Psoas muscle (tissue), 8 donors: ENCODE measurements at places on chromosomes 5 and 9. TPM values are rescaled to one million over a fixed set of nuclear protein-coding genes. Genes with fewer than 3 reads are reported as not detected.

Gene ALDH1A1
- 57.0 TPM for total RNA-seq

Gene CEL
- total RNA-seq = 0.42 TPM

Gene CTNNAL1
- total RNA-seq = 27.2 TPM

Gene INSL4
- total RNA-seq = not detected

Gene RNF208
- total RNA-seq = 7.1 TPM

Gene NOTCH1
- 8.7 TPM for total RNA-seq

Gene CENPK
- 0.40 TPM for total RNA-seq

Gene TLX3
- not detected for total RNA-seq

Gene CYSRT1
- total RNA-seq = 0.77 TPM

Gene DHFR
- total RNA-seq = 11.0 TPM

DNA sequence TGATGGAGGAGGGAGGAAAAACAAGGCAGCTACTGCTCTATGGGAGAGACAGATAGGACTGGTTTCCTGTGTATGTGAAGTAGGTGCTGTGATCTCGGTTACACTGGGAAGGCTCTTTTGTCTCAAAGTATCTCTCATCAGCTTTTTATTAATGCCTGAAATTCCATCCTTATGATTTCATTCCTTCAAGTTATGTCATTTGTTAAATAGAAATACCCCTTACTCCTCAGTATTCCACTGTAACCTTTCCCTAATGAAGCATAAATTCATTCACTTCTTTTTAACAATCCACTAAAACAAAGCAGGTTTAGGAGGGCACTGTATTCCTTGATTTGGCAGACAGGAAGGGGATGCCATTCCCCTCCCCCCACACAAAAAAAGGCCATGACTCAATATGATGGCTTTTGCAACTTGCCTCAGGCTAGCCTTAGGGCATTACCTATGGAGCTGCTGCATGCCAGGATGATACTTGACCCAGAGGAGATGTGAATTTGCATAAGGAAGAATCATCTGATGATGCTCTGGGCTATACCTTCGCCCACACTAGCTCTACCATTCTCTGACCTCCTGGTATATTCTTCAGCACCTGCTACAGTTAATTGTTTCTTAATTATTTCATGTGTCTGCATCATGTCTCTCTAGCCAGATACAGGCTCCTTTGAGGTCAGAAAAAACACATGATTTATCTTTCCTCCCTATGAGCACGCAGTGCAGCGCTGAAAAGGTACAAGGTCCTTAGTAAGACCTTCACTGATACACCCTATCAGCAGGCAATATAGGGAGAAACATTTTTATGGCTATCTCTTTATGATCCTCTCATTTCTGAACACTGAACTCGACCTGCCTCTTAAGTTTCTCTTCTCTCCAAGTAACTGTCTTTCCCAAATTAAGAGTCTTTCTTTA is 26.3 kb downstream of the NR3C1 start:
- no peak for DNase-seq

DNA sequence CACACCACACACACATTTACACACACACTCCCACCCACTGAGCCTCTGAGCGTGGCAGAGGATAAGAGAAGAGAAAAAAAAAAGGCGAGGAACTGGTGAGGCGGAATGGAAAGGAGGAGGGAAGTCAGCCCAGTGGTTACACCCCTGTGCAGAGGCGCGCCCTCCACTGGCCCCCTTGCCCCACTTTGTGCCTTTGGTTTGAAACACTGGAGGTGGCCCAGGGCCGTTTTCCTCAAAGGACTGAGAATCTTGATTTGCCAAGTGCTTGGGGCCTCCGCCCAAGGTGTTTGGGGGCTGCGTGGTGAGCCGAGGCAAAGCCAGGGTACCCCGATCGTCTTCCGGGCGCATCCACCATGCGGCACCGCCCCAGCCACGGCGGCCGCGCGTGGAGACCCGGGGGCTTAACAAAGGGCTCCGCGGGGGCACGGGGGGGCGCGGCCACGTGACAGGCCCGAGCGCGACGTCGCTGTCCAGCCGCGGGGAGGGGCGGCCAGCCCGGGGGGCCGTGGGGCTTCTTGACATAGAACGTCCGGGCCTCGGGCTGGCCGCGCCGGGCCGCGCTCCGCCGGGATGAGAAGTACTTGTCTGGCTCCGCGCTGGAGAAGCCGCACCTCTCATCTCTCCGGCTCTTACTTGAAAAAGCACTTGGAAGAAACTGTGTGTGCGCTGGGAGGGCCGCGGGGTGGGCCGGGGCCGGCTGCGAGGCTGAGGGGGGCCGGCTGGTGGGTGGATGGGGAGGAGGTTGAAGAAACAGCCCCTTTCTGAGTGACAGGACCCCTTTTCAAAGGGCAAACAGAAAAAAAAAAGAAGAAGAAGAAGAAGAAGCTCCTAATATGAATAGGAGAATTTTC is 21.0 kb downstream of the NR2F1 start:
- DNase-seq = peak; percentile 53

- DNase-seq = no peak
These were observed 207.2 kb upstream of the DAPK1 start for GRCh38 chr9:87290241-87291052.

- no peak for DNase-seq
These were observed 18.3 kb downstream of the BTNL9 start for GRCh38 chr5:181058321-181058720.

GRCh38 chr9:128494108-128494745 is 10.3 kb upstream of the GLE1 start:
- peak; percentile 68 for DNase-seq

DNA sequence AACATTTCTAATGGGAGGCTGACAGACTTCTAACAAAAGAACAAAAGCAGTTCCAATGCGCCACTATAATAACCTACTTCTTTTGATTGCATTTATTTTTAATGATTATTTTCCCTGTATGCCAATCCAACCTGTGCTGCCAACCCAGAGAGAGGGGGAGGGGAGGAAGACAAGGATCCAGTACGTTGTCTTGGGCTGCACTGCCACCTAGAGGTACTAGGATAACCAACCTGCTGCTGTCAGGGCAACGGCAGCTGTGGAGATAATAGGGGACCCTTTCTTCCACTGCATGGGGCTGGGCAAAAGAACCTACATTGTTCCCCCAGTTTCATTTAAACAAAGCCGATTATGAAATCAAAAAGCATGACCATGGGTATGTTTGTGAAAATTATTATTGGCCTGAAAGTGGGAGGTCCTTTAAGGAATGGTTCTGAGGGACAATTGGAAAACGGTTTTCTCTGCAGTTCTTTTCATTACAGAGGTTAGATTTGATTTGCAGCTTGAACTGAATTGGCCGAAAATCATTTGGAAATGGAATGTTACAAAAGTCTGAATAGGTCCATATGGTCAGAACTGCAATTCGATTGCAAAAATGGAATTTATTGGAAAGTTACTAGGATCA is 101.3 kb downstream of the RASEF start:
- DNase-seq = peak; percentile 31

GRCh38 chr9:132350861-132351315 is 3.9 kb downstream of the SETX start:
- no peak for DNase-seq

DNA sequence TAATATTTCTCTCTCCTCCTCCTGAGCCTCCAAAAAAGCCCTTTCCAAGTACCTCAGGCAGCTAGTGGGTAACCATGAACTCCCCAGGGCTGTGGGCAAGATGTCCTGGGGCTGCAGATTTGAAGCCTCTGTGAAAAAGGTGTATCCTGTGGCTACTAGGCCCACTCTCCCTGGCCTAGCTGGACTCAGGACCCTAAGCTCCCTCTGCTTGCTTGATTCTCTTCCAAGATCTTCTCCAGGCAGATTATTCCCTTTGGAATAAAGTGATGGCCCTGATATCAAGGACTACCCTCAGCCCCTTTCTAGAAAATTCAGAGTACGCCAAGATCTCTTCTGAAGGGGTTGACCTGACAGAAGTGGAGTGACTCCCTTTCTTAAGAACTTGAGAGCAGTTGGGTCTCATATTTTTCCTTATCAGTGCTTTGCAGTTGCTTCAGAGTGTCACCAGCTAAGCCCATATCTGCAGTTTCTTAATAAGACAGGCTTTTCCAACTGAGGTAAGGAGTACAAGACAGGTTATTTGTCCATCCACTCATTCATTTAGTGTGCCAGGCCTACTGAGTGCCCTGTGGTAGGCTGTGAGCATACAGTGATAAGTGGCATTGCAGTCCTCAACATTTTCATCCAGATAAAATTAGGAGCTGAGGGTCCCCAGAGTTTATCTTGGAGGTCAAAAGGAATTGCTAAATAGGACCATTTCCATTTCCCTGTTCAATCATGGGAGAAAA is 42.5 kb downstream of the CYSTM1 start:
- no peak for DNase-seq

- no peak for DNase-seq
These were observed 438.5 kb upstream of the RGMB start for GRCh38 chr5:98334946-98335345.

DNA sequence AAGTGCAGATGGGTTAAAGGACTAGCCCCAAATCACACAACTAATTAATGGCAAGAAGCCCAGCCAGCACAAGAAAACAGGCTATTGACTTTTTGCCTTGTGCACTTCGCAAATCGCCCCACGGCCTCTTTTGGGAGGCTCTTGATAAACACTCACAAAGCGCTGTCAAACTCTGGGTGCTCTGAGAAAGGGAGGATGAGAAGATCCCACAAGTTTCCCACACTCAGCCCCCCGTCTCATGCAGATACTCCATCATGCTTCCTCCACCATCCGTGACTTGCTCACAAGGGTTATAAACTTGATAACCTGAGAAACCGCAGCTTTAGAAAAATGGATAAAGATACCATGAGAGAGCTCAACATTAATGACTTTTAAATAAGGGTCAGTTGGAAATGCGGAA is 219.7 kb downstream of the EBF1 start:
- DNase-seq = no peak

GRCh38 chr5:172771439-172772111 is 580 bp upstream of the DUSP1 start:
- no peak for DNase-seq

DNA sequence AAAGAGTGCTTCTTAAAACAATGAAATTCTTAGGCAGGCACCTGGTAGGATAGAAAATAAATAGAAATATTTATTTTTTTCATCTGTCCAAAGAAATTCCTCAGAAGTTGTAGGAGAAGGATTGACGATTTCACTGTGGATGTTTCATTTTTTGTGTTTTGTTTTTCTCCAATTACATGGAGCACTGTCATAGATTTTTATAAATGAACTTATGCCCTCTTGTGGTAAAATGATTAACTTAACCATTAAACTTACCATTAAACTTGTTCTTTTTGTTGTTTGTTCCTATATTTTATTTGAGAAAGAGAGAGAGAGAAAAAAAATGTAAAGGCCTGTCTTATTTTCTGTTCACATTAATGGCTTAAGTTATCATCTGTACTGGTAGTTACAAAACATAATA is 339.2 kb downstream of the PRR16 start:
- no peak for DNase-seq

DNA sequence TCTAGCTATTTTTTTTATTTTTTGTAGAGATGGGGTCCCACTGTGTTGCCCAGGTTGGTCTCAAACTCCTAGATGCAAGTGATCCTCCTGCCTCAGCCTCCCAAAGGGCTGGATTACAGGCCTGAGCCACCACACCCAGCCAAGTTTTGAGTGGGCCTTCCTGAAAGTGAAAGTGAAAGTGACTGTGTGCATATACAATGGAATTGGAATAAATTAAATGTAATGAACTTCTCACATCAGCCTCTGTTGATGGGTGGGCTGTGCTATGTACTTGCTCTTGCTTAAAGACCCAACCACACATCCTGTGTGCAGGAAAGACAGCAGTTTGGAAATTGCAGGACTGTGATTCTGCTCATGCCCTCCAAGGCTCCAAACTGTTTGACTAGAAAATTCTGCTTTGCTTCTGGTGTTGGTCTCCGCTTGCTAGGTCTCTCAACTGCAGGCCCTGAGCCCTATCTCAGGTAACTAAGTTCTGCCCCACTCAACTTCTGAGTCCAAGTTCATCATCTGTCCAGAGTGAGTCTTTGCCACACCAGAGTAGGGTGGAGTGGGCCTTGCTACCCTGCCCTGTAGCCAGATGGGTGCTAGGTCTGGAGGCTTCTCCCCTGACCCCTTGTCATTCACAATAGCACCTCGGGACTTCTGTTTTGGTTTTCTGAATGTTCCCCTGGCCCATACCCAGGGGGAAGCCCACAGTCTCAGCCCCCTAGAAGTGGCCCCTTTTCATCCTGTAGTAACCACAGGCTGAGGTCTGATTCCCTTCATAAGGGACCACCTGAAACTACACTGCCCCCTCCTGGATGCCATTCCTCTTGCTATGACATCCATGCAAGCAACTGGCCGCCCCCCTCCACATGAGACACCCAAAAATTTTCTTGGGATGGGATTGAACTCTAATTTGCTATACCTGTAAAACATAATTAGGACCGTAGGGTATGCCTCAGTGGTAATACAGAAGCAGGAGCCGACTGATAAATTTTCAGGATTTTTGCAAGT is 36.5 kb upstream of the RAD23B start:
- DNase-seq = no peak

- peak; percentile 46 for DNase-seq
These were observed 6.9 kb upstream of the TPM2 start for GRCh38 chr9:35696520-35697215.
